Metanephros (tissue), 2 donors: ENCODE measurements at places on chromosomes 16 and 17. TPM values are rescaled to one million over a fixed set of nuclear protein-coding genes. Genes with fewer than 3 reads are reported as not detected.

PDPK1 gene
- total RNA-seq, result 31.5 TPM

ACSM5 gene
- total RNA-seq, result 3.0 TPM

SAMD14 gene
- 7.1 TPM for total RNA-seq

G6PC1 gene
- total RNA-seq, result 6.0 TPM

THAP11 gene
- 37.0 TPM for total RNA-seq

GLTPD2 gene
- 5.0 TPM for total RNA-seq

QPRT gene
- total RNA-seq, result 86.2 TPM

C16orf95 gene
- total RNA-seq, result 5.0 TPM

ADORA2B gene
- total RNA-seq, result 1.8 TPM

NRN1L gene
- 1.2 TPM for total RNA-seq

SARM1 gene
- total RNA-seq, result 16.7 TPM

ANKRD40CL gene
- total RNA-seq, result not detected

DPEP2 gene
- 2.7 TPM for total RNA-seq

CES1 gene
- total RNA-seq, result 3.4 TPM

CD300H gene
- total RNA-seq, result not detected

BLTP2 gene
- 119 TPM for total RNA-seq

CEP131 gene
- total RNA-seq, result 16.8 TPM

SOX9 gene
- 9.7 TPM for total RNA-seq

TBC1D3L gene
- 4.8 TPM for total RNA-seq

CTRB1 gene
- total RNA-seq, result not detected

KCNJ18 gene
- total RNA-seq, result not detected
